ENCODE measurements at places on chromosomes 1 and 21. TPM values are rescaled to one million over a fixed set of nuclear protein-coding genes. Genes with fewer than 3 reads are reported as not detected.

TBX15 gene
- total RNA-seq = not detected

HSPG2 gene
- total RNA-seq = 1.0 TPM

RHEX gene
- not detected for total RNA-seq

TPTE gene
- not detected for total RNA-seq

UAP1 gene
- total RNA-seq = 23.5 TPM

KTI12 gene
- total RNA-seq = 18.0 TPM

RNU1-1 gene
- 922 TPM for total RNA-seq

EDARADD gene
- total RNA-seq = 3.7 TPM

CD160 gene
- total RNA-seq = 5.4 TPM

EVA1B gene
- 23.9 TPM for total RNA-seq

OR6N1 gene
- not detected for total RNA-seq

BSND gene
- 0.07 TPM for total RNA-seq

ALDH9A1 gene
- 45.2 TPM for total RNA-seq

CHRNB2 gene
- not detected for total RNA-seq

LAMTOR2 gene
- 60.6 TPM for total RNA-seq

HPCAL4 gene
- total RNA-seq = 0.18 TPM

GTF2B gene
- 34.8 TPM for total RNA-seq

FBXO42 gene
- 19.7 TPM for total RNA-seq

LINGO4 gene
- 0.15 TPM for total RNA-seq
